ENCODE measurements at places on chromosomes 6 and 20.

DNA sequence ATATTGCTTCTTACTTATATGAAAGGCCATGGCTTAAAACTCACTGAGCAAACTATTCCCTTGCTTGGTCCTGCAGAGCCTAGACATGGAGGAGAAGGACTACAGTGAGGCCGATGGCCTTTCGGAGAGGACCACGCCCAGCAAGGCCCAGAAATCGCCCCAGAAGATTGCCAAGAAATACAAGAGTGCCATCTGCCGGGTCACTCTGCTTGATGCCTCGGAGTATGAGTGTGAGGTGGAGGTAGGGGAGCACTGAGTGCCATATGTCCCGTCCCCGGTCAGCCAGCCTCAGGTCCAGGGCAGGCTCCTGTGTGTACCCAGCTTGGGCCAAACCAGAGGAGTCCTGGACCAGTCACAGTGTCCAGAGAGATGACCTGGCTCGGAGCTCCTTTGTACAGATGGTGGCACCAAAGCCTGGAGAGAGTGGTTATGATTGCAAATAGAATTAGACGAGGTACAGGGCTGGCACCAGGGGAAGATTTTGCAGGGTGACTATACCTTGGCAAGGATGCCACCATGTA is 21.0 kb downstream of the EPB41L1 start:
- no peak for DNase-seq

DNA sequence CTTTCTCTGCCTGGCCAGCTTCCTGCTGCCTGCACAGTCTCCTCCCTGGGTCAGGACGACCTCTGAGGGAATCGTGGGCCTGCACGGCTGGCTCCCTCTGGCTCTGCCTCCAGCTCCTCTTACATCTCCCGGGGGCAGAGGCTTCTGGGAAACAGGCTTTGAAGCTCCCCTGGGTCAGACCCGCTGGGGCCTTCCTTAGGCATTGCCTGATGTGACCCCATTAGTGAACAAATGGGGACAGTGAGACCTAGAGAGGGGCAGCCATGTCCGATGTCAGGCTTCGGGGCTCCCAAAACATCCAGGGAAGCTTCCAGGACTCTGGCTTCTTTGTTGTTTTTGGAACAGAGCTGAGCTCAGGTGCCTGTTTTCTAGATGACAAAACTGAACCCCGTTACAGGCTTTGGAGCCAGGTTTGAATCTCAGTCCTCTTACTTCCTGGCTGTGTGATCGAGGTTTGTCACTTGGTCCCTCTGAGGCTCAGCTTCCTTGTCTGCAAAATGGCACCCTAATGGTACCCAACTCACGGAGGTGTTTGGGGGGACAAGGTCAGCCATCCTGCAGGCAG is 94.3 kb downstream of the CEBPB start:
- no peak for DNase-seq

GRCh38 chr6:133394630-133395029 is 153.5 kb downstream of the EYA4 start:
- no peak for DNase-seq

DNA sequence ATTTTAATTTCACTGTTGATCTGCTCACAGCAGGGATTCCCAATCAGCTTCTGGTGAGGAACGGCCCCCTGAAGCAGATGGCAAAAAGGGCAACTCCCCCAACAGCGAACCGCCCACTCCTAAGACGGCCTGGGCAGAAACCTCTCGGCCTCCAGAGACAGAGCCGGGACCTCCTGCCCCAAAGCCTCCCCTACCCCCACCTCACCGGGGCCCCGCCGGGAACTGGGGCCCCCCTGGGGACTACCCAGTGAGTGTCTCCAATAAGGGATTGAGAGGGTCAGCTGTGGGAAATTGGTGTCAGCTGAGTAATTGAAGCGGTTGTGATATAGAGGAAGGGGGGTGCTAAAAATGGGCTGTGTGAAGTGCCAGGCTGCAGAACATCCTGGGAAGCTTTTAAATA is 6.4 kb downstream of the PRRC2A start:
- DNase-seq: no peak

- DNase-seq: no peak
These were observed 8.3 kb downstream of the CEP250 start for GRCh38 chr20:35463455-35464300.

DNA sequence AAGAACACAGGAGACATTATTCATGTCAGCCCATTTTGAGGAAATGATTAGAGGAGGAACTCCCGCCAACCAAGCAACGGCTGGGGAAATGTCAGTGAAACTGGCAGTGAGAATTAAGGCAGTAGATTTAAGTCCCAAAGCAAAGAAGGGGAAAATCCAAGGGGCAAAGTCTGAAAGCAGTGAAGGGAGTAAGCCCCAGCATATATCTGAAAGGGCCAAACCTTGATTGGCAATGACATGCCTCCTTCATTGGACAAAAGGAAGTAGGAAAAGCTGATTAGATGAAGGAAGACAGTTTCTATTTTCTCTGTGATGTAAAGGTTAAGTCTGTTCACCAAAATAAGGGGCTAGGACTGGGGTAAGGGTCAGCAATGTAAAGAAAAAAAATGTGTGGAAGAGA is 190.3 kb downstream of the RNF144B start:
- no peak for DNase-seq

GRCh38 chr20:64106981-64107735 is at the start of gene NPBWR2:
Gene NPBWR2 (minus strand): TSS chr20:64107565. CDS start chr20:64106831, 734 bp downstream.
- no peak for DNase-seq

GRCh38 chr6:163937071-163937470 is 522.6 kb downstream of the QKI start:
- DNase-seq: no peak

- no peak for DNase-seq
These were observed 99.7 kb upstream of the HIVEP1 start for GRCh38 chr6:11912420-11912819.

GRCh38 chr20:45416917-45417316 is 976 bp downstream of the PIGT start:
- DNase-seq: no peak

DNA sequence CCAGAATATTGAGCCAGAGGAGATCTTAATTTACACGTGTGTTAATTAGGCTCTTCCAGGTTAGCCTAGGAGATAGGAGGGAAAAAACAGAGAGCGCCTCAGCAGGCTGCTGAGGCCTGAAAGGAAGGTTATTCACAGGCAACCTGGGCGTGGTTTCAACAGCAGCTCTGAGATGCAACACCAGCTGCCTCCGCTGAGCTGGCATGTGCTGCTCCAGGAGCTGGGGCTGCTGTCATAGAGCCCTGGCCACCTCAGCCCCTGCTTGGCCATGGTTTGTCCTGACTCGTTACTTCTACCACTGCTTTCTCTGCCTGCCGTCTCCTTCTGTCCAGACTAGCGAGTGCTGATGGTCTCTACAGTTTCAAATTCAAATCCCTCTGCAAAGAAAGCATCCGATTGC is 32.4 kb upstream of the RPP40 start:
- DNase-seq: no peak

DNA sequence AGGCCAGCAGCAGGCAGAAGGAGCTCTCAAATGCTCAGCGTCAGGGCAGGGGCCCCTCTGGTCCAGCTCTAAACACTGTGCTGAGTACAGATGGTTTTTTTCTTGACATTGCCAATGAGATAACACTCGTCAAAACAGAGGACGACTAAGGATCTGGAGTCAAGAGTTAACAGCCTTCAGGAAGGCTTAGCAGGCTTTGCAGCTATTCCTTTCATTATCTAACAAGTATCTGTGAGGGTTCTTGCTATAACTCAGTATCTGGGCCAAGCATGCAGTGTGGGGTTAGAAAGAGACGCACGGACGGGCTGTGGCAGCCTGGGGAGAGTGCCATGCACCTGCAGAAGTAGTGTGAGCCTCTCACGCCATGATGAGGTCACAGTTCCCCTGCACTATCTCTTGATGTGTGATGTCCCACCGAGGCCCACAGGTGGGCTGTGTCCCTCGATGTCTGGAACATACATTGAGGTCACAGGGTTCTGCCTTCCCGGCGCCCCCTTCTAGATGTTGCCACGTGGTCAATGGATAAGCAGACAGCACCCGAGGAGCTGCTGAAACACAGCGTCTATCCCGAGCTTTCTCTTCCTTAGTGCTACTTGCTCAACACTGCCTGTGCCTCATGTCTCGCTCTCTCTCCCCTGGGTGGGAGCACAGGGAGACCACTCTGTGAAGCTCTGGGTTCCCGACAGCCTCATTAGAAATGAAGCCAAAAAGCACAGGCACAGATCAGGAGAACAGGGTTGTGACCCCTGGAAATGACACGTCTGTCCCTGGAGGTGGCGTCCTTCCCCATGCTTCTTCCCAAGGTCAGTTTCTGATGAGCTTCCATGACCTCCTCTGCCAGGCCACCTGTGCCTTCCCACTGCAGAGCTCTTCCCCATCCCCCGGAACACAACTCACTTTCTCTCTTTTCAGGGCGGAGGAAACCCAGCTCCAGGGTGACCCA is 85.5 kb upstream of the RPS6KA2 start:
- no peak for DNase-seq

GRCh38 chr20:63520504-63520933 is at the start of gene PPDPF:
Gene PPDPF (plus strand): TSS chr20:63520765. CDS start chr20:63521309, 544 bp downstream.
- DNase-seq: peak; percentile 58

DNA sequence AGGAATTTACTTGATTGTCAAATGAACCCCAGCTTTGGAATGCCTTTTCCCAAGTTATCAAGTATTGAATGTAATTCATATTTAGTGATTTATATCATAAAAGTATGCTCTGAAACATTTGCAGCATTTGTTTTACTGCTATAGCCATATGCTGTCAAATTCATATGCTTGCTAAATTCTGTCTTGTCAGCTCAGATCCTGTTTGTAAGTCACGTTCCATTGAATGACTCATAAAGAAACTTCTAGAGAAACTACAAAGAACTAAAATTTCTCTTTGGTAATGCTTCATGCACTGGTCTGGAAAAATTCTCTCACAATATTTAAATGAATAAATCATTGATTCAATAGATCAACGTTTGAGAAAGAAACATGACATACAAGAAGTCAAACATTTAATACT is 445.9 kb downstream of the PHF3 start:
- DNase-seq: no peak

- DNase-seq: no peak
These were observed 146.0 kb upstream of the PHACTR1 start for GRCh38 chr6:12570461-12571030.

- no peak for DNase-seq
These were observed 86.9 kb upstream of the TRAF3IP2 start for GRCh38 chr6:111692327-111693164.

DNA sequence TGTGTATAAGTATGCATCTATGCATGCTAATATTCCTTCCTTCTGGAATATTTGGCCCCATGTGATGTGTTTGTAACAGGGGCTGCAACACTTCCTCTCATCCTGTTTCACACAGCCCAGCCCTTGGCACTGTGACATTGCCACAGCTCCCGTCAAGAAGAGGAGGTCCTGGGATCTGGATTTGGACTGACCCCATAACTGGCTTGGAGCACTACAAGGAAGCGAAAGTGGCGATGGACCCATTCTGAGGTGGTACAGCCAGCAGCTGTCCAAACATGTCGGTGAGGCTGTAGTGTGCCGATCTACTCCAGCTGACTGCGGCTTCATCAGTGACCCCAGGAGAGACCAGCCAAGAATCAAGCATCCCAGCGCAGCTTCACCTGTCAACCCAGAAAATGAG is 18.2 kb downstream of the SYNDIG1 start:
- no peak for DNase-seq

DNA sequence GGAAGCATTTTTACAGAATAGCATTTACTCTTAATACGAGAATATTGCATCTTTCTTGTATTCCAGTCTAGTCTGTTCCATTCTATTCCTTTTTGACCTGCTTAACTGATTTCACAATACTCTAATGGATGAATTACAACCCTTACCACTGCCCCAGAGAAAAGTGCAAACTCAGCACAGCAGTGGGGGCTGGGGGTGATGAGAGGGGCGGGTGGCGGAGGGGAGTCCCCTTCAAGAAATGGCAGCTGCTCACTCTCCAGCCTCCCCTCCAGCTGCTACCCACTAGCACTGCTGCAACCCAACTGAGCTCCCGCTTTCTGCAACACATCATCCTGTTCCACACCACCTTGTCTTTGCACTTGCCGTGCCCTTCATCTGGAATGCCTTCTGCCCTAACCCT is 30.1 kb downstream of the PIM1 start:
- no peak for DNase-seq

- no peak for DNase-seq
These were observed 100.5 kb downstream of the ERMARD start for GRCh38 chr6:169851641-169852503.

GRCh38 chr20:63223121-63223825 is 7.3 kb upstream of the YTHDF1 start:
- no peak for DNase-seq

- DNase-seq: no peak
These were observed 17.7 kb downstream of the DHX35 start for GRCh38 chr20:38979842-38980241.

DNA sequence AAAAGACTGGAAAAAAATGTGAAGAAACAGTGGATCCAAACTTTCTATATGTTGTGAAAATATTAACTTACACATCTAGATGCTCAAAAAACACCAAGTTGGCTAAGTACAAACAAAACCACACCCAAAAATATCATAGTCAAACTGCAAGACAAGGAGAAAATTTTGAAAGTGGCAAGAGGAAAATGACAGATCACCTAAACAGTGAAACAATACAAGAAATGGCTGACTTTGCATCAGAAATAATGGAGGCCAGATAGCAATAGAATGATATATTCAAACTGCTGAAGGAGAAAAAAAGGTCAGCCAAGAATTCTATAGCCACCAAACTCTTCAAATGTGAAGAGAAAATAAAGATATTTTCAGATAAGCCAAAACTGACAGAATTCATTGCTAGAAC is 22.4 kb upstream of the UST start:
- no peak for DNase-seq

- no peak for DNase-seq
These were observed 40.2 kb downstream of the RALY start for GRCh38 chr20:34033903-34034302.

DNA sequence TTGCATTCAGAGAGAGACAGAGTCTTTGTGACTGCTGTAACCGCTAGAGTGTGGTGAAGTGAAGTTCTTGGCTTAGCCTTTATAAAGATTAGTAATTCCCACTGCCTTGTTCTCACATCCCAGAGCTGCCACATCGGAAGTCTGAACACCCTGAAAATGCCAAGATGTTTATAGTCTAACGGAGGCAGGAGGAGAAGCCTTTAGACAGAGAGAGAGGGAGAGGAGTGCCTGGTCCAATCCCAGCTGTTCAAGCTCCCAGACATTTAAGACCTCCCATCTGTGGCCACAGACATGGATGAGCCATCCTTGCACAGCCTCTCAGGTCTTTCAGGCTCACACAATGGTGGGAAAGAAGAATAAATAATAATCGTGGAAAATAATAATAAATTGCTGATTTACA is 1422.8 kb upstream of the EYS start:
- DNase-seq: no peak

- no peak for DNase-seq
These were observed 79.5 kb downstream of the ATP9A start for GRCh38 chr20:51688600-51689244.

- DNase-seq: no peak
These were observed 50.6 kb upstream of the SLC2A12 start for GRCh38 chr6:134103006-134103405.

DNA sequence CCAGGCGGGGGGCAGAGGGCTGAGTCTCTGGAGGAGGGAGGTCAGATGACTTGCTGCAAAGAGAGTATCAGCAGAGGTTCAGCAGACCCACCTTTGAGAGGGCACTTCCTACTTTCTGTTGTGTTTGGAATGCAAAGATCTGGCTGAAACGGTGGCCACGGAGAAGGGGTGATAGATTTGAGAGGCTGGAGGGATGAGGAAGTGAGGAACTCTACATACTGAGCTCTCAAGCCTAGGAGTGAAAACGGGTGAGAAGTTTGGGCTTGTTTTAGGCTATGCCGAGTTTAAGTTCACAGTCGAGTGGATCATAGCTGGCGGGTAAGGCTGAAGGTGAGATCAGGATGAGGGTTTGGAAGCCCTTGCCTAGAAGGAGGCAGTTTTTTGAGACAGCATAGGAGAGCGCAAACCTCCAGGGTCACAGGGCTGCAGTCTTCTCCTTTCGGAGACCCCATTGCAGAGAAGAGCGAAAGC is 477 bp upstream of the ITPA start:
- DNase-seq: no peak
